ENCODE measurements at places on chromosomes 1 and 21. TPM values are rescaled to one million over a fixed set of nuclear protein-coding genes. Genes with fewer than 3 reads are reported as not detected.
A peak's percentile ranks its signal among the peaks of the same experiment; 100 is the strongest.

DNA sequence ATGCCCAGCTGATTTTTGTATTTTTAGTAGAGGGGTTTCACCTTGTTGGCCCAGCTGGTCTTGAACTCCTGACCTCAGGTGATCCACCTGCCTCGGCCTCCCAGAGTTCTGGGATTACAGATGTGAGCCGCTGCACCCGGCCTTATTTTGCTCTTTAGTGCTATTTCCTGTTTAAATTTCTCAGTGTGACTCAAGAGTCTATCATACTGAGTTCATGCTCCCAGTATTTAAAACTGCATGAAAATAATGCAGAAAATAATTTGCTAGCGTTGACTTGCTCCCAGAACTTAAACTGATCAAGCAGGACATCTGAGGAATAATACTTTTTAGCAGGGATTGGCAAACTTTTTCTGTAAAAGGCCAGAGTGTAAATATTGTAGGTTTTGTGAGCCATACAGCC, 86.4 kb upstream of the C1orf21 start:
- no peak for DNase-seq

Gene ANKRD13C
- 13.5 TPM for polyA plus RNA-seq

Gene CFHR5
- not detected for polyA plus RNA-seq

DNA sequence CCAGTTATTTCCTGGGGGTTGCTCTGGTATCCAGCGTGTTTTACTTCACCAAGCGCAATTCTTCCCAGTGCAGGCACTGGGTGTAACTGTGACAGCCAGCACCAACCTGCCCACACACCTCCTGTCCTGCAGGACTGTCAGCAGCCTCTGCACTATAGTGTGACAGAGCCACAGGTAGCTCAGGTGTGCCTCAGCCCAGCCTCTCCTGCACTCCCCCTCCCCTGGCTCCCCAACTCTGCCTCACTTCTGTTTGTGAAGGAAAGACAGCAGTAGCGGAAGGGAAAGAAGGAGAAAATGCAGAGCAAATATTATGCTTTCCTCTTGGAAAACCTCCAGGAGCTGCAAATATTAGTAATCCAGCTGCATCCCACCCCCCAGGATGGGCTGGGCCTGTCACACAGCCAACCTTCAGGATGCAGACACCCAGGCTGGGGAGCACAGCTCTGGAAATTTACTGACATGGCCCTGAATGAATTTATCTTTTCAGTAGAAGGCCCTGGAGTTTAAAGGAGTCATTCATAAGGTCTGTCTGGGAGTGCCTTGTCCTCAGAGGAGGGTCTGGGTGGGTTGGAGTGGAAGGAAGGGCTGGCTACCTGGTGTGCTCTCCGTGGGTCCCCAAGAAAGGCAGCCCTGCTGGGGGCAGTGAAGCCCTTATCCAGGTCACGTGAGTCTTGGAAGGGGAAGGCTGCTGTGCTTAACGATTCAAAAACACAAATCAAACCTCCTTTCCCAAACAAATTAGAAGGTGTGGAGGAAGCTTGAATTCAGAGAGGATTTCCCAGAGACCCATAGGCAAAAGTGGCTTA, 20.9 kb downstream of the CAPN2 start:
- no peak for DNase-seq

DNA sequence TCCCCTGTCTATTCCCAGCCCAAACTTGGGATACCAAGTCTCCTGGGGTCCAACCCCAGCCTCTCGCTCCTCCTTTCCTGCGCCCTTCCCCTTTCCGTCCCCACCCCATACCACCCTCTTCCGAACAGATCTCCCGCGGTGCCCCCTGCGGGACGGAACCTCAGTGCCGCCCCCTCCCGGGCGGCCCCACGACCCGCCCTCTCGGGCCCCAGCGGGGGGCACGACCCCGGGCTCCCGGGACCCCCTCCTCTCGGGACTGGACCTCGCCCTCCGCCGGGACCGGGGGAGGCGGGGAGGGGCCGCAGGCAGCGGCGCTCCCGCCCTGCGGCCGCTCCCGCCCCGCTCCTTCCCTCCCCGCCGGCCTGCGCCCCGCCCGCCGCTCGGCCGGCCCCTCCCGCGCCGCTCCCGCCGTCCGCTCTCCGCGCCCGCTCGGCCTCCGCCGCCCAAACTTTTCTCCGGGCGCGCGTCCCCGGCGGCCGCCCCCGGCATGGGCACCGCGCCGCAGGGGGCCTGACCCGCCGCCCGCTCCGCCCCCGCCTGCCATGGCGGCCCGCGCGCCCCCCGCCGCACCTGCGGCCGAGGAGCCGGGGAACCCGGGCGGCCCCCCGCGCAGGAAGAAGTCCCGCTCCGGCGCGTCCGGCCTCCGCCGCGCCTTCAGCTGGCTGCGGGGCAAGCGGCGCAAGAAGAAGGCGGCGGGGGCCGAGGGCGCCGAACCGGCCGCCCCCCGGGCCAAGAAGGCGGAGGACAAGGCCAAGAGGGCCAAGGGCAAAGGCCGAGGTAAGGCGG, 39.0 kb upstream of the SYNC start:
- no peak for DNase-seq

GRCh38 chr1:185420588-185421081, 103.6 kb upstream of the IVNS1ABP start:
- no peak for DNase-seq

DNA sequence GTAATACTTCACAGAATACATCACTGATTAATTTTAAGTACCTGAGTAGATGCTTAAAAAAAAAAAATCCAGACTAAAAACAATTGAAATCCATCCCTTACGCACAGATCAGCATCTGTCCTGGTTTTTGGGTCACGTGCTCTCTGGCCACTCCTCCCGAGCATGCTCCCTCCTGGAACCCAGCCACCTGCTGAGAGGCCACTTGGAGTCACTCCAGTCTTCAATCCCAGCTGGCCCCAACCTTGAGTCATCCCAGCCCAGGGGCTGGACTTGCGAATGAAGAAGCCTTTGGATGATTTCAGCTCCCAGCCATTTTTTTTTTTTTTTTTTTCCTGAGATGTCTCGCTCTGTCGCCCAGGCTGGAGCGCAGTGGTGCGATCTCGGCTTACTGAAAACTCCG, 8.9 kb downstream of the MAP1LC3C start:
- no peak for DNase-seq

Gene DUSP10
- 6.4 TPM for polyA plus RNA-seq

DNA sequence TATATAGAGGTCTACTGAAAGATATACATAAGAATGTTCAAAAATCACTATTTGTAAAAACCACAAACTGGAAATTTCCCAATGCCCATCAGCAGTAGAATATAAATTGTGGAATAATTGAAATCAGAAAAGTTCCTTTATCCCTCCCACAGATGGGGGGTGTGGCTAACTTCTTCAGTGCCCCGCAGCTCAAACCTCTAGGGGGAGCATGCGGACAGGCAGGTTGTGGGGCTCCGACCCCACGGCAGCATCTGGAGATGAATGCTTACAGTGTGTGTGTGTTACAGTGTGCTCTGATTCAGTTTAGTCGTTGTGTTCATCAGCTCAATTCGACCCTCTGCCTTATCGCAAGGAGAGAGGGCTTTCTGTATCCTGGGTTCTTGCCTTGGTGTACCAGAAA, 262.1 kb upstream of the LRRC7 start:
- no peak for DNase-seq

- DNase-seq, result no peak
Measured at GRCh38 chr21:32364387-32364786, 28.4 kb downstream of the URB1 start.

DNA sequence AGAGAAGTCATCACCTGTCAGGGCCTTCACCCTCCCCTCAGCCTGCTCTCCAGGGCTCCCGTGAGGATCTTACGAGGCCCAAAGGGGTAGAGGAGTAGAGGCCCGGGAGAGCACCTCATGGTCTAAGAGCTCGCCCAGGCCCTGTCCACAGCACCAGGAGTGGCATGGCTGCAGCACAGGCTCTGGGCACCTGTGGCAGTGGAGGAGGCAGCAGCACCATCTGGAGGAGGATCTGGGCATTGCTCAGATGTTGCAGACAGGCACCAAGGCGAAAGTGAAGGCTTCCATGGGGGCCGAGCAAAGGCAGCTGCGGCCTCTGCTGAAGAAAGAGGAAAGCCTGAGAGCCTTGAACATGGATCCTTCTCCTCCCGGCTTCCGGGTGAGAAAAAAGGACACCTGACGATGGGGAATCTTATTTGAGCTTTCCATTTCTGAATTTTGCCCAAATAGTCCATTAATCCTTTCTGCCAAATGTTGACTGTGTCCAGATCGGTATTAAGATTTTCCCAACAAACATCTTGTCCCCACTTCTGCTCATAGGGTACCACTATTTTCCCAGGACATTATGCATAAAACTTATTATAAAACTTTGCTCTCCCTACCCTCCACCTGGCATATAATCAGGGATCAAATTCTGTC, 604.7 kb downstream of the PTPRC start:
- peak; percentile 46 for DNase-seq

- DNase-seq, result no peak
Measured at GRCh38 chr1:113146242-113147072, 73.5 kb downstream of the LRIG2 start.

Gene SLAMF9
- not detected for polyA plus RNA-seq

Gene FMO4
- polyA plus RNA-seq, result 7.2 TPM

Gene RGS8
- not detected for polyA plus RNA-seq

Gene CMPK1
- 124 TPM for polyA plus RNA-seq

DNA sequence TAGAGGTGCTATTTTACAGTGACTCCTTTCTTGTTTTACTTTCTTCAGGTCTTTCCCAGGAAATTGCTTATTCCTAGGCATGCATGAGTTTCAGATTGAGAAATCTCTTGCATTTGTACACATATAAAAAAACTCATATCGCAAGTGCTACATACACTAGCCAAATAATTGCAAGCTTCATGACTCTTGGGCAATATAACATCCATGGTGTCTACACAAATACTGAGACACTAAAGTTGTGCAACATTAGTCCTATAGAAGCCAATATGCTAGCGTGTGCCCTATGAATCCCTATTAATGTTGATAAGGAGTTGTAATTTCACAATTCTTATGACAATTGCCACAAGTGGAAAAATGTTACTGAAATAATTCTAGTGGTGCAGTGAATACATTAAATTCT, 591.0 kb downstream of the ADGRL2 start:
- DNase-seq, result no peak

DNA sequence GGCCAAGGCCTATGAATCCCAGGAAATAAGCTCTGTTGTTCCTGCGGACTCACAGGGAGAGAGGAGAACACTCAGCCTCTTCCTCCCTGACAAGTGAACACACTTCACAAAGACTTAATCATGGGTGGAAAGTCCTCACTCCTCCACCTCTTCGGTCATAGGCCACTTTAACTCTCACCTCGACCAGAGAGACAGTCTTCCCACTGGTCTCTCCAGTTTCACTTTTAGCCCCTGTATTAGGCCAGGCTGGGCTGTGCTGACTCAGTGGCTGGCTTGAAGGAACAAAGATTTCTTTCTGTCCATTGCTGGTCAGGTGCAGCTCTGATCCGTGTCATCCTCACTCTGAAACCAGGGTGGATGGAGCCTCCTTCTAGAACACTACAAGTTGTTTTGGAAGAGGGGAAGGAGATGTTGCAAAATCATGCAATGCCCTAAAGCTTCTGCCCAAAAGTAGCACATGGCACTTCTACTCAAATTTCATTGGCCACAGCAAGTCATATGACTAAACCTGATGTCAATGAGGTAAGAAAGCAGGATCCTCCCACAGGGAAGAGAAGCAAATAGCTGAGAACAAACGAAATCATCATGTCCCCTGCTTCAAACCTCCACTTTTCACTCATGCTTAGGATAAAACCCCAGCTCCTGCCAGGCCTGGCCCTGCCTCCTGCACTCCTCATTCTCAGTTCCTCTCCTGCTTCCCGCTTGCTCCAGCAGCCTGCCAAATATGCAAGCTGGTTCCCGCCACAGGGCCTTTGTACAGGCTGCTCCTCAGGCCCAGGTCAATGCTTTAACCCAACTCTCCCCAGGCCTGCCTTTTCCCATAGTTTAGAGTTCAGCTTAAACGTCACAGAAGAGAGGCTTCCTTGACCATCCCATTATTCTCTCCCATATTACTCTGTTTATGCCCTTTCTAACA, 150.5 kb upstream of the RUNX3 start:
- DNase-seq, result no peak

Gene CDK18
- 0.50 TPM for polyA plus RNA-seq

Gene CLCA4
- not detected for polyA plus RNA-seq

Gene SOAT1
- 43.9 TPM for polyA plus RNA-seq

DNA sequence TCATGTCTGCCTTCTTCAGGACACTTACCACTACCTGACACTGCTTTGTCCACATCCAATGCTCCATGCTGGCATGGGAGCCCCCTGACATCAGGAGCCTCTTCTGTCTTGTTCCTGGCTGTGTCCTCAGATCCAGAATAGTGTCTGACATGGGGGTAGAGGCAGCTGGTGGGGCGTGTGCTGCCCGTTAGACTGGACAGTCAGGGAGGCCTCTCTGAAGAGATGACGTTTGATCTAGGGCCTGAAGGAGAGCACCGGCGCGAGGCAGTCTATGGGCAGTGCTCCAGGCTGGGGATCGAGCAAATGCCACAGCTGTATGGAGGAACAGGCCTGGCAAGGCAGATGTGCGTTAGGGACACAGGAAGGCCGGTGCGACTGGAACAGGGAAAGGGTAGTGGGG, 16.6 kb downstream of the SLC9A1 start:
- no peak for DNase-seq

GRCh38 chr1:76763738-76764137, 103.5 kb upstream of the ST6GALNAC5 start:
- no peak for DNase-seq

Gene EPHA10
- not detected for polyA plus RNA-seq

Gene OPRD1
- 0.06 TPM for polyA plus RNA-seq

Gene ATF6
- polyA plus RNA-seq, result 12.5 TPM

- no peak for DNase-seq
Measured at GRCh38 chr1:171127501-171127900, 36.8 kb downstream of the FMO3 start.

GRCh38 chr1:169122976-169123375, 16.5 kb downstream of the ATP1B1 start:
- no peak for DNase-seq

Gene PTPRF
- polyA plus RNA-seq, result not detected

Gene LCE1E
- polyA plus RNA-seq, result not detected

GRCh38 chr1:204240233-204240632, 26.4 kb upstream of the GOLT1A start:
- DNase-seq, result no peak

- no peak for DNase-seq
Measured at GRCh38 chr21:34953950-34954349, 95.2 kb downstream of the RUNX1 start.

DNA sequence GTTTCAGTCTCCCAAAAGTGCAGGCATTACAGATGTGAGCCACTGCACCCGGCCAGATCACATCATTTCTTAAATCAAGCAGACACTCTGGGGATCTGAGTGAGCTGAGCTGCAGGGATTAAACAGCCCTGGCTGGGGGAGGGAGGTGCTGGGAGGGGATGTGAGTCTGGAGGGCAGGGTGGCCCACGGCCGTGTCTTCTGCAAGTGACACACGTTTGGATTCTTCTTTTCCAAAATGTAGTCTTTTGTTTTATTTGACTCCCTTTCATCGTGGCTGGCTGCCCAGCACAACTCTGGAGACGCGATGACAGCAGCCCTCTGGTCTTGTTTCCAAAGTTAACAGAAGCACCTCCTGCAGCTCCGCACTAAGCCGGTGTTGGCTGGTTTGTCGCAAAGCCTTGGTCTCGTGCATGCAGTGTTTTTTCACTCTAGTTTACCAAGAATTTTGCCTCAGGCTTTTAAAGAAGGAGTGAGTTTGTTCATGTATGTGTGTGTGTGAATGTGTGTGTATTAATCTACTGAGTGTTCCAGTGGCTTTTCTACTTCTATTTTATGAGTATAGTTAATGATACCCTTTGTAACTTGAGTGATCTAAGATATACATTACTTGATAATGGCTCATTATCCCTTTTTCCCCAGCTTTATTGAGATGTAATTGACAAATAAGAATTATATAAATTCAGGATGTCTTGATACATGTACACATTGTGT, 2.8 kb upstream of the KRTAP10-5 start:
- DNase-seq, result no peak

Gene E2F2
- 1.4 TPM for polyA plus RNA-seq

Measured in naive B cell (primary cell).